ENCODE measurements at places on chromosomes 2 and 18. TPM values are rescaled to one million over a fixed set of nuclear protein-coding genes. Genes with fewer than 3 reads are reported as not detected.

DNA sequence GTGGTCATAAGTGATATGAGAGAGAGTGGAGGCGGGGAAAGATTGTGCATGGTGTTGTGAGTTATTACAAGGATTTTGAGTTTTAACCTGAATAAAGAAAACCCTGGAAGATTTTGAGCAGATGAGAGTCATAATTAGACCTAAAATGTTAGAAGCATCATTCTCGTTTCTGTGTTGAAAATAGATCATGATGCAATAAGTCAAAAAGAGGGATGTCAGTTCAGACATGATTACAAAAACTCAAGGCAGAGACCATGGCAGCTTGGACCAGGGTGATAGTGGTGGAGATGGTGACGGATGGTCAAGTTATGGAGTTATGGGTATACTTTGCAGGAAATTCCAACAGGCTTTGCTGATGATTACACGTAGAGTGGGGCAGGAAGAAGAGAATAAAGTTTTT, 267.2 kb downstream of the CDH20 start:
- DNase-seq = no peak

- no peak for DNase-seq
These were observed 161.8 kb upstream of the KLF7 start for GRCh38 chr2:207327513-207327912.

DNA sequence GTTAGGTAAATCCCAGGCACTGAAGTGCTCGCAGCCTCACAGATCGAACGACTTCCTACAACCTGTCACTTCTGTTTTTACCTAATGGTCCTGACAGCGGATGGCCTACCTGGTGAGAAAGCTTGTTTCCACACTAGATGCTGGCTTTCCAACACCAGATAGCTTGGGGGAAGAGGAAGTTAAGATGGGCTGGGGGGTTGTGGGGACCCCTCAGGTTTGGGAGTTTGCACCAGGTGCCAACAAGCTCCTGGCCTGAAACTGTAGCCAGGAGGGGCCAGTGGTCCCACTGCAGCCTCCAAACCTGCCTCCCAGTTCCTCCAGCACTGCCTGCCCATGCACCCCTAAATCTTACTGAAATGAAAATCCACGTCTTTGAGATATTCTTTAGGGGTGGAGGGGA, 3.9 kb downstream of the TMEM185B start:
- no peak for DNase-seq

DNA sequence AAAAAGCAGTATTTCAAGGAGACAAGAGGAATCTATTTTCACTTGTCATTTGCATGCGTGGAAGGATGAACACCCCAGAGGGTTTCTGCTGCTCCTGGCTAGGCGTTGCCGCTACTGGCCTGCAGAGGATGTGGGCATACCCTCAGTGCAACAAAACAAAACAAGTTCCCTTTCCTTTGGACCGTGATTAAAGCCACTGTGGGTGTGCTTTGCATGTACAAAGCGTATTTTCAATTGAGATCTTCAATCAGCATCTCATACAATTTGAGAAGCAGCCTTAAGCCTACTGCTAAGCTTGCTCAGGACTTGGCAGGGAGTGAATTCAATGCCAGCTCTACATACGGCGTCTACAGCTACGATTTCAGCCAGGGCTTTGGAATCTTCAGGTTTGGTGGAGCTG, 298.4 kb downstream of the LPIN1 start:
- DNase-seq = no peak

Gene IGFBP5
- not detected for total RNA-seq

Gene SFTPB
- not detected for total RNA-seq
